Occipital lobe (tissue), 3 donors: ENCODE measurements at places on chromosomes 13 and 19.

GRCh38 chr19:39405958-39406655, 540 bp upstream of the ZFP36 start:
- peak; percentile 79 for DNase-seq

- peak; percentile 99 for DNase-seq
Observed at GRCh38 chr13:57629821-57630235, 1.7 kb upstream of the PCDH17 start.

GRCh38 chr13:49594576-49594975, 9.2 kb upstream of the RCBTB1 start:
- DNase-seq: no peak

DNA sequence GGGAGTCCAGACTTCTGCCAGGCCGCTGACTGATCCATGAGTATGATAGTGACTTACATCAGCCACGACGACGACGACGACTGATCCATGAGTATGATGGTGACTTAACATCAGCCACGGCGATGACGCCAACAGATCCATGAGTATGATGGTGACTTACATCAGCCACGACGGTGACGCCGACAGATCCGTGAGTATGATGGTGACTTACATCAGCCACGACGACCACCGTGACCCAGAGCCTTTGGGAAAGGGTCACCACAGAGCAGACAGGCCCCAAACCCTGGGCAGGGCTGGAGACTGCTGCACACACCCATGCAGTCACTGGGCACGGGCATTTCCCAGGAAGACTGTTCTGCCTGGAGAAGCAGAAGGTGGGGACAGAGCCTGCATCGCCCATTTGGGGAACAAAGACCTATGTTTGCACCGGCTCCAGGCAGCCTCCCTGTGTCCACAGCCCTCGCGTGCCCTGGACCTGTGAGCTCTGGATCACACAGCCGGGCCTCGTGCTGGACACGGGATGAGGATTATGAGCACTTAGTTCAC, 130.9 kb upstream of the SPACA7 start:
- DNase-seq: no peak

DNA sequence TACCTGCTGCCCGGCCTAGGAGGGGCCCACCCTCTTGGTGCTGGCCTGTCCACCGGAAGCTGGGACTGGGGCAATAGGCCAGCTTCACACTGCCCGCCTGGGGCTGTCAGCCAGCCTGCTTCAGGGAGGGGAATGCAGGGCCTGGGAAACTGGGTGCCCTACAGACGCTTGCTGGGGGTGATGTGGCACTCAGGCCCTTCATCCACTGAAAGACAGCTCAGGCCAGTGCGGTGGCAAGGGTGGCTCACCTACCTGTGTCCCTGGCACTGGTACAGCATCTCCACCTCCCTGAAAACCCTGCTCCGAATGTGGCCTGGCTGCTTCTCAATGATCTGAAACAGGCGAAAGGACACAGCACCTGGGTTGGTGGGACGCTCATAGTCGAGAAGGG, 7.8 kb downstream of the MKNK2 start:
- no peak for DNase-seq
